Omental fat pad (tissue), 4 donors: ENCODE measurements at places on chromosomes 3 and 15. TPM values are rescaled to one million over a fixed set of nuclear protein-coding genes. Genes with fewer than 3 reads are reported as not detected.

DNA sequence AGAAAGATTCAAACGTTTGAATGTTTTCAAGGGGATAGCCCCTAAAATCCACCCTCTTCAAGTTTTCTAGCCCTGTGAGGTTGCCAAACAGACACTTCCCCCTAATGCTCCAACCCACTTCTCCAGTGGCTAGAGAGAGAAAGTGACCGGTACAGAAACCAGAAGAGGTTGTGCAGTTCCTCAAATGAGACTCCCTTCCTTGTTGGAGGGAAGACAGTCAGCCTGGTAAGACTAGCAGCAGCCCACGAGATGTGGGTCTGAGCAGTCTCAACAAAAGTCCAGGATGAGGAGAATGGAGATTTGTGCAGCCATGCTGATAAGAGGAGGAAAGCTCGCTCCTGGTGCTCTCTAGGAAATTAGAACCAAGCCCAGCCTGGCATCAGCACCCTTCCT is 222.8 kb upstream of the TPRG1 start:
- no peak for DNase-seq

- DNase-seq = no peak
Measured at GRCh38 chr15:78448441-78449219, 10.6 kb downstream of the IREB2 start.

DNA sequence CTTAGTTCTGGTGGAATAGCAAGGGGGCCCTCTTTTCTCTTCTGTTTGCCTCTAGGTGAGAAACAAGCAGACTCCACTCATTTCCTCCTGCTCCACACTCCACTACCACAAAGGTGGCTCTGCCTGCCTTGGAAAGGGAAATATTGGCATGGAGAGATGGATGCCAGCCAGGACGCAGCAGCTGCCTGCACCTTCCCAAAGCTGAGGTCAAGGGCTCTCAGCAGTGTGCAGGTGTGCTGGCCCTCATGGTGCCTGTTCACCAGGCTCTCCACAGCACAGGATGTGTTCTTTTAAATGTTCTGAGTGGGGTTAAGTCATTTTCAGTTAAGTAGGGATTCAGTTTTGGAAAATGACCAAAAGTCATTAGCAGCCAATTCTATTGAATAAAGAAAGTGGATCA is 211.2 kb upstream of the STRIT1 start:
- DNase-seq = no peak

DNA sequence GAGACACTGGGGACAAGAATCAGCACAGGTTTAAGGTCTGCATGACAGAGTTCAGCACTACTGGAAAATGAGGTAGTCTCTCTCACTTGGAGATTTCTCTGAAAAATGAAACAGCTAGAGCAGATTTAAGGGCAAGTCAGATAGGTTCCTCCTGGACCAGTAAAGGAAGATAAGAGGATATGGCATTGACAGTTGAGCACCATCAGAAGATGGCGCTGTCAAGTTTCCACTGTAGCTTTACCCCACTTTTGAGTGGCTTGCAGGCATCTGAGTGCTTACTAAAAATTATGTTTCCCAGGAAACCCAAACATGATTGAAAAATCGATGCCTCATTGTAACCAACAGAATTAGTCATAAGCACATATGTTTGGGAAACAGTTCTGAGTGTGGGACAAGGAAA is 407.2 kb upstream of the UBE2E2 start:
- no peak for DNase-seq

DNA sequence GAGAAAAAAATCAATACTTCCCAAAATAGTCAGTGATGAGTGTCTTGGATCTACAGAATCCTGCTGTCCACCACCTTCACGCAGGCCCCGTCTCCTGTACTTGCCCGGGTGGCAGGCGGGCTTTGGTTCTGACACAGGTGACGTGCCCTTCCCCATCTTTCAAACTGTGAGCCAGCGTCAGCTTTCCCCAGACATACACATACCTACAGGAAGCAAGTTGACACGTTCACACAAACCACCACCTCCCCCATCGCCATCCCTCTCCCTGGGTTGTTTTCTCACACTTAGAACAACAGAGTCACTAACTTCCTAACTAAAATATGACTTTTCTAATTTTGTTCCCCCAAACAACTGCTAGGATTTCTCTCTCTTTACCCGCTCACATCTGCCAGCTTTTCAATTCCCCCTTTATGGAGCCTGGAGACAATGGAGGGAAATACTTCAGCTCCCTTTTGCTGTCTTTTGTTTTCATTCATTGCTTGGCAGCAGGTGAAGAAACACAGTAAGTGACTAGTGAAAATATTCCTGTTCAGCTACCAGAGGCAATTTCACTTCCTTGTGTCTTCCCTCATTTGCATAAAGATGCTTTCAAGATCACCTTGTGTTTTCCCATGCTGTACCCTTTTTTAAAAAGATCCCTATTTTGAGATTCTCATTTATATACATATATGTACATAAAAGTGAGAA is 248.3 kb downstream of the SLCO3A1 start:
- no peak for DNase-seq

GRCh38 chr15:33722673-33723015 is 245.7 kb upstream of the CHRM5 start:
- no peak for DNase-seq

DNA sequence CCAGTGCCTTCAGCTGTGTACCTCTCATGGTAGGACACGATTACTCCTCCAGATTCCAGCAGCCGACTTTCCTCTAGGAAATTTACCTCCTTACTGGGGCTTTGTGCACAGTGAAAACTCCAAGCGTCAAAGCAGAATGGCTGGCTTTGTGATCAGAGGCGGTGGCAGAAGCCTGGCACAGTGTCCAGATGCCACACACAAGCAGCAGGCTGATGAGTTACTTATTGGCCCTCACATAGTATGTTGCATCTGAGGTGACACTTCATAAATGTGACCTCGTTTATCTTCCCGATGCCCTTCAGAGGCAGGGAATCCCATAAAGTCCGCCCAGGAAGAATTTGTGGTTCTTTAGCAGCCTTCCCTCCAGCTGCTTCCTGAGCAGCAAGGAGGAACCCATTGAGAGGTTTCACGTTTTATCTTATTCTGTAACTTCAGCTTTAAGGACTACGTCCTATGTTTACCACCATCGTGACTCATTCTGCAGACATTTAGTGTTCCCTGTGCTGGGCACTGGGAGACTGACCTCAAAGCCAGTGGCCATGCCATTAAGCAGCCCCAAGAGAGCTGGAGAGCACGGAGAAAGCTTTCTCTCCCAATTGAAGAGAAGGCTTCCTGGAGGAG is 107.1 kb upstream of the C15orf61 start:
- no peak for DNase-seq

- no peak for DNase-seq
Measured at GRCh38 chr3:170180079-170180907, 1.2 kb downstream of the PHC3 start.

DNA sequence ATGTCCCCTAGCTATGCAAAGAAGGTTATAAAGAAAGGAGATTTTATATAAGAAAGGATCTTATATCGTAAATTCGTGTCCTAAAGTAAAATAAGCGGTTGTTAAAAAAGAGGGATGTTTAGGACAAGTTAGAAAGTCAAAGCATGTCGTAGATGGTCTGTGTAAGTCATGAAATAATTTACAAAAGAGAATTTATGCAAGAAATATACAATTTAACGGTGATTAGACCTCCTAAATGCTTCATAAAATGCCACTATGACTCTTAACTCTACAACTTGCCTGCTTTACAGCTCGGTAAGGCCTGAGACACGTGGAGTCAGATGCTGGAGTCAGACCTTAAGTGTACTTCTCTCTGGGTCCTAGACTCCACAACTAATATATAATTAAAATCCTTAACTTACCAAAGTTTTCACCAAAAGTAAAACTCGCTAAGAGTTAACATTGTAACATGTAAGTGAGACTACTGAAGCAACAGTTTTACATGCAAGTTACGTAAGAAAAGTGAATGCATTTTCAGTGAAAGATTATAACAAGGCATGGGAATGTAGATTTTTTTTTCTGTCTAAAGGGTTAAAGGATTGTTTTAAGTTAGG is 13.3 kb upstream of the SRPRB start:
- no peak for DNase-seq

DNA sequence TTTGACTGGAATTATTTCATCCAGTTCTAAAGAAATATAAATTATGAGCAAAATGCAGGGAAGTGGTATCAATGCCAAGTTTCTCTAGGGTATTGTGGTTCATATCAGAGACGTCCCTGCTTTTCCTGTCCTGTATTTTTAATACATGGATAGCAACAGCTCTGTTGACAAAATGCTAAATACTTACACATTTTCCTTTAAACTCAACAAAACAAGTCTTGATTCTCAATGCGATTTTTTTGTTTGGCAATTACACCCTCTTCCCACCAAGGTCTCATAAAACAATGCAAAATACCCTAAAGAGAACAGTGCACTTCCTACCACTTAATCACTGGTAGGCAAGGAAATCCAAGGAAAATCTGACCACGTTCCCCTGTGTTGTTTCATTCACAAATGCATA is 120.0 kb downstream of the DUT start:
- DNase-seq = no peak

Gene SH2D7
- total RNA-seq = not detected
